ENCODE measurements at places on chromosomes 2 and 18. TPM values are rescaled to one million over a fixed set of nuclear protein-coding genes. Genes with fewer than 3 reads are reported as not detected.

PGAP1 gene
- 6.8 TPM for total RNA-seq

GRCh38 chr2:130847776-130848525 is 11.2 kb downstream of the ARHGEF4 start:
- no peak for DNase-seq

DNA sequence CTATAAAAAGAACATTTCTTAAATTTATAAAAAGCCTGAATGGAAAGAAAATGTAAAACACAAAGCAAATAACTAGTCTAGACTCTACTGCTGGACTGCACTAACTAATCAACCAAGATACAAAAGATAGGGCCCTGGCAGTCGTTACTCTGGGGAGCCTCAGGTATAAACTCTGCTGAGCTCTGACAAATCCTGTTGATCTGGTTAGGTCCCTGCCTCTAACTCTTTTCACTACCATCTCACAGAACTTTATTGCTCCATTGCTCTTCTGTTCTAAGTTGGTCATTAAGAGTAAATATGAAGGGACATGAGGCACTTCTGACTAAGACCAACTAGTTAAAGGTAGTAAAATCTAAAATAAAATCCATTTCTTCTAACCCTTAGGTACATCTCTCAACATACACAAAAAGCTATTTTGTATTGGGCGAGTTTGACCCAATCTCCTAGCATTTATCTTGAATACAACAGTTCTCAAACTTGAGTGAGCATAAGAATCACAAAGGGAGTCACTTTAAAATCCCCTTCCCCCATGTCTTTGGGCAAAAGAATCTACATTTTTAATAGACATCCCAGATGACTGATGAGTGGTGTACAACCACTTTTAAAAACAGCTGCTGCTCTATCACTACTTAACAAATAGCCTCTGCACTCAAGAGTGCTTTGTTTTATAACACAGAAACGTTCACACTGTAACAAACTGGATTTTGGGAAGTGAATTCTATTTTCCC is 2.5 kb downstream of the CHN1 start:
- DNase-seq = no peak

DNA sequence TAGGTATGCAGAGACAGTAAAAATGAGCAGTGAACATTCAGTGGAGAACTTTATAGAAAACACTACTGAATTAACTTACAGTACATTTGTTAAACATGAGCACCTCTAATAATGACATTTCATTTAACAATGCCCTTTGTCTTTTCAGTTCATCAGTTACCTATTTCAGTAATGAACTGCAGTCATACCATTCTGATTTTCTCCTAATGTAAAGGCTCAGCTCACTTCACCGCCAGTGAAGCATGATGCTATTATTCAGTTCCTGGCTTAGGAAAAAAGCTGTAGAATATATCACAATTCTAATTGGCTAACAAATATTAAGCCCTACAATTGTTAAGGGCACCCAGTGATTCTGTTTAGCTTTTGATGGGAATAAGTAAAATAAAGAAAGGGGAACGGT is 37.1 kb upstream of the CCDC93 start:
- no peak for DNase-seq

DNA sequence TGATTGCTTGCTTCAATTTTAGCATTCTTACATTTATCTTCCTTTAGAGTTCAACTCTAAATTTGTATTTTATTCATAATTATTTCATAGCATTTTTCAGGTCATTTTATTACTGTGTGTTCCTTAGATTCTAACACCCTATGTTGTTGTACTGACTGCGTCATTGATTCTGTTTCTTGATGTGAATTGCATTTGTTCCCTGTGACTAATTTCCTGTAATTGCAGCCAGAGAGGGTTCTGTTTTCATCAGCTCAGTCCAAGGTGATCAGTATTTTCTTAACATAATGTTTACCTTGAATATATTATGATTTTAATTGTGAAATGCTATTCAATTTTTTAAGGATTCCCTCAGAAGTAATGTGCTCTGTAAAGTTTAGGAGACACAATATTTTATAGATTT is 970.2 kb upstream of the PIK3C3 start:
- DNase-seq = no peak

- no peak for DNase-seq
Observed at GRCh38 chr18:10727477-10727876, 201.7 kb downstream of the NAPG start.

- peak; percentile 68 for DNase-seq
Observed at GRCh38 chr2:171160119-171160955, at the start of gene TLK1. Gene TLK1, minus strand, starts transcription at chr2:171160893. Its CDS starts 465 bp downstream, at chr2:171160428.

RAD51AP2 gene
- total RNA-seq = 0.14 TPM

- DNase-seq = no peak
Observed at GRCh38 chr18:34752056-34752455, 42.0 kb downstream of the DTNA start.

- DNase-seq = peak; percentile 68
Observed at GRCh38 chr18:23918395-23919032, 96.0 kb upstream of the TTC39C start.

RNF138 gene
- total RNA-seq = 7.1 TPM

UGT1A4 gene
- not detected for total RNA-seq

All from left ventricle myocardium inferior (tissue), 1 donor.